ENCODE measurements at places on chromosomes 11 and 22.

DNA sequence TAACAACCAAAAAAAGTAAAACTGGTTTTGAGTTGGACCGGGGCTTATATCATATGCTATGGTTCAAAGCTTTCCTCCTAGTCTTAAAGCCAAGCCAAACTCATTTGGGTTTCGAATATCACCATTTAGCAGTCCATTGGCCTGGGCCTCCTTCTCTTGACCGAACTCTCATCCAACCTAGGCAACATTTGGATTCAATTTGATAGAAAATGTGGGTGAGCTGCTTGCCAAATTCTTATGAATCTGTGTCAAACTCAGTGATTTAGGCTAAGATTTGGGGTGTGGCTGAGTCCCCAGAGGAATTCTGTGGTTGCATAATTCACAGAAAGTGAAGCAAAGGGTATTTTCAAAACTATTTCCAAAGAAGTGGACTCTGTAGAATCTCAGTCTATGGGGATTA lies 83.7 kb downstream of the BLID start:
- no peak for DNase-seq

- DNase-seq, result peak; percentile 52
Observed at GRCh38 chr22:35835998-35836691, 118.5 kb downstream of the APOL5 start.

GRCh38 chr11:76251226-76251575 lies 44.9 kb upstream of the WNT11 start:
- DNase-seq, result no peak

DNA sequence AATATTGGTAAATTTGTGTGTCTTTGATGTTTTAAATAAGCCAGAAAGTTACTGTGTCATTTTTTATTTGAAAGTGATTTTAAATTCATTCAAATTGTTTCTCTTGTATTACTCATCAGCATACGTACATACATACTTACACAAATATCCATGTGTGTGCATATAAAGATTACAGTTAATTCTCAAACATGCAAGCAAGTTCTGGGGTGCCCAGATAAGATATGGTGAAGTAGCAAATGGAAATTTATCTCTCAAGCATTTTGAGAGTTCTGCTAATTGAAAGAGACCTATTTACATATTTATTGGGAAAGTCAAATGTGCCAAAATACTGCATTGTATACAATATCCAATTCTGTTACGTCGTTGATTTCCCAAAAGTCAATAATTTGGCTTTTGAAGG lies 1024.0 kb upstream of the CNTN5 start:
- no peak for DNase-seq

- no peak for DNase-seq
Observed at GRCh38 chr11:17445240-17445795, 31.3 kb downstream of the ABCC8 start.

- no peak for DNase-seq
Observed at GRCh38 chr11:68430801-68431200, 29.8 kb upstream of the PPP6R3 start.

GRCh38 chr11:64566042-64566914 lies 24.7 kb upstream of the SLC22A12 start:
- peak; percentile 20 for DNase-seq

DNA sequence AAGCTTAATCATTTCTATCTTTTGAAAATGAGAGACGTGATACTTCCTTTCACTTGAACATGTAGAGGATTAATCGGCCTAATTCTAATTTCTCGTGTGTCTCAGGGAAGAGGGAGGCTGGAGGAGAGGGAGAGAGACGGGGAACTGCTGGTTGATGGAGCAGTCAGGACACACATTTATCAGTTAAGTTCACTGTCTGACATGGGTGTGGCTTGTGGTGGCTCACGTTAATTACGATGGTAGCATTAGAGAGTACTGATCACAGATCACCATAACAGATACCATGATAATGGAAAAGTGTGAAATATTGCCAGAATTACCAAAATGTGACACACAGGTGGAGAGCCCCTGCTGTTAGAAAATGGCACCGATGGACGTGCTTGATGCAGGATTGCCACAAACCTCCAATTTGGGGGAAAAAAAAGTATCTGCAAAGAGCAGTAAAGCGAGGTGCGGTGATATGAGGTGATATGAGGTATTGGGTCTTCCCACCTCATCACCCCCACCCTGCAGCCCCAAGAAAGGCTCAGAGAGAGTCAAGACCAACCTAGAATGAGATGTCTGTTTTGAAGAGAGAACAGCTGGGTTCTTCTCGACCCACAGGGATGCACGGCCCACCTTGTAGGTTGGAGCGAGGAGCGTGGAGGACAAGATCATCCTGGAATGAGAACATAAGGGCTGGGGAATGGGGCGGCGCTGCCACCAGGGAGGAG lies 19.7 kb downstream of the ZBED4 start:
- no peak for DNase-seq

DNA sequence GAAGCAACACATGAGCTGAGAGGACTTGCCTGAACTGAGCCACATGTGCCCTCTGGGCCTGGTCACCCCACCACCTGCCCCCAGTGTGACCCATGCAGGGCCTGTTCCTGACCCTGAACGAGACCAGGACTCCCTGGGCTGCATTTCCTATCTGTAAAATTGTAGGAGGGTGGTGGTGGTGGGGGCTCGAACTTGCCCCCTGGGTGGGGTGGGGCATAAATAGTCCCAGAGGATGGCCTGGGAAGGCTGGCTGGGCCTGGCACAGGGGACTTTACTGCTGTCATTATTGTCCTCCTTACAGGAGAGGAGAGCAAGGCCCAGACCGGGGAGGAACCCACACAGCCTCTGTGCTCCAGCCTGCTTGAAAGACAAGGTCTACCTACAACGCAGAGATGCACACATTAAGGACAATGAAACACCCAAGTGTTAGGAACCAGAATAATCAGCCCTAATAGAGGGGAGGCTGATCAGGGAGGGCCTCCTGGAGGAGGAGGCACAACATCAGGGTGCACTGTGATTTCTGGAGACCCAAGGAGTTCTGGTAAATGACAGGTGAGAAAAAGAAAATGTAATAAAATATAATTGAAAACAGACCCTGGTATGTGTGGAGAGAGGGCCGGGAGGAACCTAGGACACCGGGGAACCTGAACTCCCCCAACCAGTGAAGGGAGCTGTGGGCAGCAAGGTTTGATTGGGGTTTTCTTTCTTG lies 2.8 kb upstream of the AIFM3 start:
- DNase-seq, result no peak

DNA sequence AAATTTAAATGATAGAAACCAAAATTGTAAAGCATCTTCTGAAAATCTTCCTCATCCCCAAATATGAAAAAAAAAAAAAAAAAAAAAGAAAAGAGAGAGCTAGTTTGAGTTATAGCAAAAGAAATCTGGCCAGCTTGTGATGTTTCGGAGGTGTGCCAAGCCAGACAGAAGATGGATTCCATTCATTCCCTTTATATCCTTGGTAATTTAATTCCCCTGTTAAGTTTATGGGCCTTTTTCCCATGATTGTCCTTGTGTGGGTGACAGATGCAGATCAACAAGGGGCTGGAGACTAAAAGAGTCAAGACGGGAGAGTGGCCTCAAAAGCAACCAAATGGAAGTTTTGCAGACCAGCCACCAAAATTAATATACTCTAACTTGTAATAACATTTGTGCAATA lies 47.6 kb upstream of the PARVA start:
- no peak for DNase-seq

GRCh38 chr22:22394591-22394990 lies 114.0 kb downstream of the ZNF280B start:
- no peak for DNase-seq

GRCh38 chr11:134449713-134450112 lies 37.7 kb upstream of the B3GAT1 start:
- DNase-seq, result no peak

DNA sequence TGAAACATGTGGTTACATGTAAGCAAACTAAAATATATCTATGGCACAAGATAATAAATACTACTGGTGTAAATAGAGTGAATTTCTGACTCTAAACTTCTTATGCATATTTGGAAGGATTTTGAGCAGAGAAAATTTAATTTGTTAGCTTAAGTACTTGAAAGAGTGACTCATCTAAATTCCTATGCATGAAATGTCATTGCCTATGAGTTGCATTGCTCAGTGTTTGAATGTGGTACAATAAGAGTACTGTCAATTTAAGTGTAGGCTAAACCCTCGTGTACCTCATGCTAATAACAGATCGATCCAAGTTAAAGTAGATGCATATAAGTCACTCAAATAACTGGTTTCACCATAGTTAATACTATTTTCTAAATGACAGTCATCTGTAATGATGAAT lies 5.3 kb upstream of the CARD18 start:
- peak; percentile 42 for DNase-seq

DNA sequence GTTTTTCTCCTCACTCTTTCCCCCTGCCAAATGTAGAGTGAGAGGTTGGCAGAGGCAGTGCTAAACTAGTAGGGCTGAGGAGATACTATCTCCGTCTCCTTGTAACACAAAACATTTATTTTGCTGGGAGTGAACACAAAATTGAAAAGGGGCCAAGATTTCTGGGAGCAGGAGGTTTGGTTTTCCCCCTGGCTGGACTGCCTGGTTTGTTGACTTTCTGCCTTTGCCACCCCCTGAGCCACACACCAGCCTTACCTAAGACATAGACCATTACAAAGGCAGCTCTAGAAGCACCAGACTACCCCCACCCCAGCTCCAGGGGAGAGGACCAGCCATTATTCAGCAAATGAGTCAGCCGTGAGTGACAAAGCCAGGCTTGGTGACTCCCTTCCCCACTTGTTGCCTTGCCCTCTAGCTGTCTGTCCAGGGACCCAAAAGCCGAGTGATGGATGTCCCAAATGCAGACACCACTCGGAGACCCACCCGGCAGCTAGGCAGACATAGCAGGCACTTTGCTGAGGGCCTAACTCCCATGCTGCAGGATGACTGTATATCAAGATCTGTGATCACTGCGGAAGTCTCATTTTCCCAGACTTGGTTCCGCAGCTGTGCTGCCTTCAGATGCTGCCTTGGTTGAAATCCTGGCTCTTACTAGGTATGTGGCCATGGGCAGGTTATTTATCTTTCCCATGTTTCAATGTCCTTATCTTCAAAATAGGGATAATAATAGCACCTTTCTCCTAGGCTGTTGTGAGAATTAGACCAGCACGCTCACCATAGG lies 17.7 kb upstream of the CDON start:
- DNase-seq, result no peak

GRCh38 chr22:39148727-39149535 lies 3.5 kb downstream of the CBX7 start:
- no peak for DNase-seq

- no peak for DNase-seq
Observed at GRCh38 chr11:73308003-73308960, at the start of gene ARHGEF17. TSS of gene ARHGEF17 (plus strand) at chr11:73308276. CDS start at chr11:73308639, 363 bp downstream.

GRCh38 chr11:107408762-107409211 lies 48.8 kb downstream of the CWF19L2 start:
- no peak for DNase-seq

DNA sequence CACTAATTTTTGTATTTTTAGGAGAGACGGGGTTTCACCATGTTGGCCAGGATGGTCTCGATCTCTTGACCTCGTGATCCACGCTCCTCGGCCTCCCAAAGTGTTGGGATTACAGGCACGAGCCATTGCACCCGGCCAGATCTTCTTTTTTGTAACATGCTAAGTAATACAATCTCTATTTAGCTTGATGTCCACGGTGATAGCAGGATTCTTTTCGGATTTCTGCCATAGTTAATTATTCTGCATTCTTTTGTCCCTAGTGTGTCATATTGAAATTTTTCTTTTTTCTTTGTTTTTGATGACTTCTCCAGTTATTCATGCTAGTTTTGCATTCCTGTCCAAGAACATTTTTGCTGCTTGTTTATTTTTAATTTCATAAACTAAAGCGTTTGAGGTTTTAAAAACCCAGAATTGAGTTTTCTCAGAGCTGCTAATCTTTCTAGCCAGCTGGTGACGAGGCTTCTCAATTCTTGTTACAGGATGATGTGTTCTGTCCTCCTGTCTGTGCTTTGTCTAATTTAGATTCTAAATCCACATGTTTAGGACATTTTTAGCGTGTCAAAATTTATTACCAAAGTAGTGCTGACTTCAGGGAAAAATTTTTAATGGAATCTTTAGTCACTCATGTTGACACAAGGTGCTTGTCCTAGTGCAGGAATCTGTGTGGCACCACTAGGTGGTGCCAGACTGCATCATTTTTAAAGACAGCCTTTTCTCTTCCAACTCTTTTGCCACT lies 21.8 kb downstream of the NF2 start:
- DNase-seq, result no peak

- DNase-seq, result no peak
Observed at GRCh38 chr11:13233173-13233745, 44.3 kb upstream of the BMAL1 start.

- no peak for DNase-seq
Observed at GRCh38 chr11:61652135-61652534, 28.1 kb upstream of the DAGLA start.

DNA sequence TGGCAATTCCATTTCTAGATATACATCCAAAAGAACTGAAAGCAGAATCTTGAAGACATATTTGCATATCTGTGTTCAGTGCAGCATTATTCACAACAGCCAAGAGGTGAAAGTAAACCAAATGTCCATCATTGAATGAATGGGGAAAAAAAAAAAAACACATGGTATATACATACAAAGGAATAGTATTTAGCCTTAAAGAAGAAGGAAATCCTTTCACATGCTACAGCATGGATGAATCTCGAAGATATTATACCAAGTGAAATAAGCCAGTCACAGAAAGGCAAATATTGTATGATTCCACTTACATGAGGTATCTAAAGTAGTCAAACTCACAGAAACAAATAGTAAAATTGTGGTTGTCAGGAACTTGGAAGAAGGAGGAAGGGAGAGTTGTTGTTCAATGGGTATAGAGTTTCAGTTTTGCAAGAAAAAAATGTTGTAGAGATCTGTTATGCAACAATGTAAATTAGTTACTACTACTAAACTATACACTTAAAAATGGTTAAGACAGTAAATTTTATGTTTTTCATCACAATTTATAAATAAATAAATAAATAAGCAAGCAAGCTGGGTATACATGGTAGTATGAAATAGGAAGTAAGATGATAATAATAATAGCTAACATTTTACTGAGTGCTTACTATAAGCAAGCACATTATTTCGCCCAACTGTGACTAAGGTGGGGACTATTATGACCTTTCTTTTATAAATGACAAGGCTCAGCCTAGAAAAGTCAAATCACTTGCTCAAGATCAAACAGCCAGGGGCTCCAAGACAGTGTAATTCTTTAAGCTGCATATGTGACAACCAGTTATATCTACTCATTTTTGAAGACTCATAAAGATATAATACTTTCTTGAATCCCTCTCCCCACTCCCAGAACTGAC lies 50.0 kb downstream of the FAM168A start:
- no peak for DNase-seq

DNA sequence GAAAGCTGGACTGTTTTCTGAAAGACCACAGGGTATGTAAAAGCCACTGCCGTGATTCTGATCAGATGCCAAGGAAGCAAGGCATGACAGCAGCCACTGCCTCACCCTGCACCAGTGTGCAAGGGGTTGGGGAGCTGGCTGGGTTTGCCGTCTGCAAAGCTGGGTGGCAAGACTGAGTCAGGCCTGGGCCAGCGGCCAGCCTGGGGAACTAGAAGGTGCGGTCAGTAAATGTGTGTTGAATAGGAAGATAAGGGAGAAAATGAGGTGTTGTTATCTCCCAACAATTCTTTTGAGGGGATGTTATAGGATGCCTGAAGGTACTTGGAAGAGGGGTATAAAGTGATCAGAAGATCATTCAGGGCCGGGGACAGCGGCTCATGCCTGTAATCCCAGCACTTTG lies 8.0 kb downstream of the VSTM5 start:
- DNase-seq, result peak; percentile 7

GRCh38 chr11:8060146-8060719 lies 20.8 kb upstream of the TUB start:
- DNase-seq, result no peak

GRCh38 chr11:73152861-73153483 lies 10.9 kb upstream of the FCHSD2 start:
- DNase-seq, result no peak

- no peak for DNase-seq
Observed at GRCh38 chr11:68969386-68969785, 11.4 kb downstream of the MRGPRD start.

Data from AG04450 (cell line).